ENCODE measurements at places on chromosomes 3 and 15. TPM values are rescaled to one million over a fixed set of nuclear protein-coding genes. Genes with fewer than 3 reads are reported as not detected.

The CHCHD6 gene
- total RNA-seq, result 9.6 TPM

- peaks cover 28% of the 10 kb centered on the region for H3K4me1 ChIP-seq
- no peaks in the 10 kb centered on the region for H3K36me3 ChIP-seq
These were observed 12.0 kb downstream of the RAB6B start for GRCh38 chr3:133883641-133884040.

The LIPC gene
- 0.40 TPM for total RNA-seq

- H3K4me1 ChIP-seq, result no peaks in the 10 kb centered on the region
- no peak overlapping the region for H3K27ac ChIP-seq
- no peaks in the 10 kb centered on the region for H3K36me3 ChIP-seq
- no peak overlapping the region for H3K4me3 ChIP-seq
These were observed 95.4 kb upstream of the KLHL25 start for GRCh38 chr15:85889956-85890619.

- no peak overlapping the region for H3K4me3 ChIP-seq
- H3K36me3 ChIP-seq, result no peaks in the 10 kb centered on the region
- H3K4me1 ChIP-seq, result no peaks in the 10 kb centered on the region
- no peaks in the 10 kb centered on the region for H3K27me3 ChIP-seq
- H3K27ac ChIP-seq, result no peak overlapping the region
These were observed 68.2 kb upstream of the THRB start for GRCh38 chr3:24562895-24563294.
